ENCODE measurements at places on chromosomes 5 and 9.

GRCh38 chr5:94544875-94545547 is 73.4 kb downstream of the KIAA0825 start:
- DNase-seq = no peak

DNA sequence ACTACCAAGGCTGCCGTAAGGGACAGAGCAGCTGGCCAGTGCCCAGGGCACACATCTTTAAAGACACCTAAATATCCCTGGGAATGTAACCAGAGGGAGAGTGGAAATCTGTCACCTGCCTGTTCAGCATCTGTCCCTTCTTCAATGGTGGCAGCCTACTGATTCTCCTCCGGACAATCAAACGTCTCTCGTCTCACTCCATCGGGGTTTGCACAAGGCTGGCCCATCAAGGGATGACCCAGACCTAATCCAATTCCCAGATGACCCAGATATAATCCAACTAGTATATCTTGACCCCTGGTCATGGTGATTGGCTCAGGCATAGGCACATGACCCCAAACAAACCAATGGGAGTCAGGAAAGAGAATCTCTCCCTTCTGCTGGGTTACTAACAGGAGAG is 93.5 kb downstream of the HRH2 start:
- DNase-seq = no peak

DNA sequence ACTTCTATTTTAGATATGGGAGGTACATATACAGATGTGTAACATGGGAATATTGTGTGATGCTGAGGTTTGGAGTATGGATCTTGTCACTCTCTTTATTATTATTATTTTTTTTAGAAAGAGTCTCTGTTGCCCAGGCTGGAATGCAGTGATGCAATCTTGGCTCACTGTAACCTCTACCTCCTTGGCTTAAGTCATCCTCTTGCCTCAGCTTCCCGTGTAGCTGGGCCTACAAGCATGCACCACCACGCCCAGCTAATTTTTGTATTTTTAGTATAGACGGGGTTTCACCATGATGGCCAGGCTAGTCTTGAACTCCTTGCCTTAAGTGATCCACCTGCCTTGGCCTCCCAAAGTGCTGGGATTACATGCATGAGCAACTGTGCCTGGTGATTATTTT is 138.4 kb upstream of the SLC28A3 start:
- no peak for DNase-seq

DNA sequence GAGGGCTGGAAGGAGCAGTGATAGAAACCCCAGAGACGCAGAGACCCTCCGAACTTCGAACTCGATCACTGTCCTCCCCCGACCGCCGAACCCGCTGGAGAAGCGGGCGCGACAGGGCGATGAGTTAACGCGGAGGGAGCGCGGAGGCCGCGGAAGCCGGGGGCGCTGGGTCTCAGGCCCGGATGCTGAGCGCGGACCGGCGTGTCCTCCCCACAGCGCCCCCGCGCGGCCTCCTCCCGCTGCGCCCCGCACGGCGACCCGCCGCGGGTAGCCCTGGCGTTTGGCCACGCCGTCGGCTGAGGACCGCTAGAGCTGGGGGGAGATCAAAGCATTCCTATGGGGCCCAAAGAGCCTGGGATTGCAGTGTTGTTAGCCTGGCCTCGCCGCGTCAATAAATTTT is 7.7 kb upstream of the DMRT2 start:
- DNase-seq = no peak
